ENCODE measurements at places on chromosomes 3 and 15.

- no peak for DNase-seq
Measured at GRCh38 chr3:169509780-169510692, 153.5 kb downstream of the MECOM start.

DNA sequence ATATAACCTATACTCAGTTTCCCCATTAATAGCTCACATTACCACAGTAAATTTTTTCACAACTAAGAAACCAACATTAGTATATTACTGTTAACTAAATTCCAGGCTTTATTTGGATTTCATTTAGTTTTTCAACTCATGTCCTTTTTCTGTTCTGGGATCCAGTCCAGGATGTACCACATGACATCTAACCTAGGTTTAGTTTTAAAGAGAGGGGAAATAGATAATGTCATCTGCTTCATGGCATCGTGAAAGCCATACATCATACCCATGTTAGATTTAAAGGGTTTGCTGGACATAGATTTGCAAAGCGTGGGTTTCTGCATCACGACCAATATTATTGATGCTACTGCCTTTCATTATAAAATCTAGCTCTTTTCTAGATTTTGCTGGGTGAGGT is 33.2 kb upstream of the RPP14 start:
- DNase-seq, result no peak

- DNase-seq, result no peak
Measured at GRCh38 chr3:99013777-99014315, 112.4 kb upstream of the DCBLD2 start.

- no peak for DNase-seq
Measured at GRCh38 chr3:133833267-133833666, 27.7 kb downstream of the SRPRB start.

- DNase-seq, result no peak
Measured at GRCh38 chr3:150912501-150912900, 7.3 kb upstream of the MINDY4B start.

DNA sequence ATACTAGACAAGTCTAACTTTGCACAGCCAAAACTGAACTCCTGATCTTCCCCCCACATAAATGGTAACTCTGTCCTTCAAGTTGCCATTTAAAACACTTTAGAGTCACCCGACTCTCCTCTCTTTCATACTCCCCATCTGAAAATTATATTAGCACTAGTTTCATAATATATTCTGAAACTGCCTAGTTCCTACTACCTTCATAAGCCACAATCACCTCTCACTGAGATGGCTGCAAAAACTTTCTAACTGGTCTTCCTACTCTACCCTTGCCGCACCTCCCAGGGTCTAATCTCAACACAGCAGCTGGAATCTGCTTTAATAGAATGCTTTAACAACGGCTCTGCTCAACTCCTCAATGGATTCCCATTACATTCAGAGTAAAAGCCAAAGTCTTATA is 55.0 kb downstream of the GLB1 start:
- no peak for DNase-seq

- peak; percentile 51 for DNase-seq
Measured at GRCh38 chr3:49295489-49296058, 18.5 kb upstream of the C3orf62 start.

GRCh38 chr15:69451951-69452691 is 497 bp upstream of the RPLP1 start:
- no peak for DNase-seq

All from inflammatory macrophage (primary cell).